ENCODE measurements at places on chromosomes 4 and X. TPM values are rescaled to one million over a fixed set of nuclear protein-coding genes. Genes with fewer than 3 reads are reported as not detected.

SATL1 gene
- not detected for total RNA-seq

TMPRSS11A gene
- total RNA-seq, result not detected

GDPD2 gene
- not detected for total RNA-seq

CLDN34 gene
- total RNA-seq, result 0.36 TPM

- no peak for DNase-seq
These were observed 38.6 kb downstream of the MAGEB17 start for GRCh38 chrX:16205840-16206239.

DNA sequence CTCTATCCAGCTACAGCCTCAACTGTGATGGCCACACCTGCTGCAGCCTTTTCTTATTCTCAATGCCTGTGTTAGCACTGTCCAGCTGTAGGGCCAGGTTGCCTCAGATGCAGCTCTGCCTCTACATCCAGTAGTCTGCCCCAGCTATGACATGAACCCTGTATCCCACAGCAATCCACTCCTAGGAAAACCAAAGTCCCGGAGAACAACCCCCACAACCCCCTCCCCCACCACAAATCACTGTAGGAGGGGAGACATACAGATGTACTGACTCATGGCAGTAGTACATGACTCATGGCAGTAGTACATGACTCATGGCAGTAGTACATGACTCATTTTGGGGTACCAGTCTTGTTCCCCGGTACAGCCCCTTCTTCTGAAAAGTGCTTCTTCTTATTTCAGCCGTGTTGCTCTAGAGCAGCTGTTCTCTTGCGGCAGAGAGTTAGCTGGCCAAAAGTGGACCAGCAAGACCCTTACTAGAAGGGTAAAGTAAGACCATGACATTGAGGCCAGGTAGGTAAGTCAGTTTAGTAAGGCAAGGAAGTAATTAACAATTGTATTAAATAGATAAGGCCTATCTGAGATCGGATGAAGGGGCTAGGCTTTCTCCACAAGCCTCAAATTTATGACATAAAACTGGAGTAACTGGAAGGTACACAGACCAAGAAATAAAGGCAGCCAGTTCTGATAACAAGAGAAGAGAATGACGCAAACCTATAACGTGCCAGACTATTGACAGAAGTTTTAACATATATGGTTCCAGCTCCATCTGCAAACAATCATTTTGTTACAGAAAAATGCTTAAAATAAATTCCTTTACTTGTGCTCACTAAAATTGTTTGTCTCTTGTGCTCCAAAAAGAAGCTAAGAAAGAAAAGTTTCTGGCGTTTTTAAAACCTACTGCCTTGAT is 221.4 kb downstream of the TACR3 start:
- no peak for DNase-seq

DNA sequence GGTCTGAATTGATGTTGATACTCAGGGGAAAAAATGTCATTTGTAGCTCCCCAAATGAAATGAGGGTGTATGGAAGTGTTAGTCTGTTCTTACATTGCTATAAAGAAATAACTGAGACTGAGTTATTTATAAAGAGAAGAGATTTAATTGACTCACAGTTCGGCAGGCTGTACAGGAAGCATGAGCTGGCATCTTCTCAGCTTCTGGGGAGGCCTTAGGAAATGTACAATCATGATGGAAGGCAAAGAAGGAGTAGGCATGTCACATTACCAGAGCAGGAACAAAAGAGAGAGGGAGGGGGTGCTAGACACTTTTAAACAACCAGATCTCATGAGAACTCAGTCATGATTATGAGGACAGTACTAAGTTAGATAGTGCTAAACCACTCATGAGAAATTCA is 1199.9 kb upstream of the DIAPH2 start:
- no peak for DNase-seq

- DNase-seq, result no peak
These were observed 42.4 kb downstream of the KLHL13 start for GRCh38 chrX:118074196-118074595.

GRCh38 chr4:166432842-166433241 is 559.8 kb downstream of the TLL1 start:
- DNase-seq, result no peak

GRCh38 chr4:100098681-100099080 is 91.6 kb downstream of the DDIT4L start:
- no peak for DNase-seq

DNA sequence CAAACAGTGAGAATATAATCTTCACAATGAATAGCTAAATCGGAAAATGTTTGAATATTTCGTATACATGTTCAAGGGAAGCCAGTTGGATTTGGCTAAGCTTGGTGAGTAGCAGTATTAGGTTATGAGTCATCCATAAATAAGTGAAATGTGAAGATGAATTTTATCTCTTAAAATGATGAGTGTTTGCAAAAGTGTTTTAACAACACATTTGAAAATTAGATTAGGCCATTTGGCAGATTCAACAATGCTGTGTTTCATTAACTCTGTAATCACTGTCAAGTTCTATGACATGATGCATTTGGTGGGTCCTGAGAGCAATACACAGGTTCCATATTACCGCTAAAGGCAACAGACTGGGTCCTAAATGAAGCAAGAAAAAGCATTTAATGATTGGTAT is 301.9 kb upstream of the PRPS2 start:
- DNase-seq, result no peak

DNA sequence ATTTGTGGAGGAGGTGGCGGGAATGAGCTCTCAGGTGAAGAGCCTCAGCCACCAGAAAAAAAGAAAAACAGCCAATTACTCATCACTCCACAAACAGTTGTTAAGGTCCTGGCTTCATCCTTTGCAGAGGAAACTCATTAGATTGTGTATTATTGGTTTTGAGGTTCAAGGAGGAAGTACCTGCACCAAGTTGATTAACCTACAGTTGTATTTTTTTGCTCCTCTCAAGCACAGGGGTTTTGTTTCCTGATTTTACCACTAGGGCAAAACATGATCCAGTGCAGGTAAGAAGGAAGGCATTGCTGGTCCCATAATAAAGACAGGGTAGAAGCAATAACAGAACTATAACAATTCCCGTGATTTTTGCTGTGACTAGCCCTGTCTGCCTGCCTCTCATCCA is 84.0 kb upstream of the QRFPR start:
- no peak for DNase-seq

DNA sequence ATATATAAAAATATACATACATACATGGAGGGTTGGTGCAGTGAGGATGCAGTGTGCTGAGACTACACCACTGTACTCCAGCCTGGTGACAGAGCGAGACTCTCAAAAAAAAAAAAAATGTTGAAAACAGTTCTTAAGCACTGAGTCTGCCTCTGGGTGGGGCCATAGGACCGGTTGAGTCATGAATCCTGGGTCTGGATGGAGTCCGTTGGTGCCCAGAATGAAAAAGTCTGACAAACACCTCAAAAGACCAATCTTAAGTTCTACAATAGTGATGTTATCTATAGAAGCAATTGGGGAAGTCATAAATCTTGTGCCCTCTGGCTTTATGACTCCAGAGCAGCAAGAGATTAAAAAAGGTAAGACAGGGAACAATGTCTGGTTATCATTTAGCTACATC is 70.4 kb downstream of the FGFBP1 start:
- no peak for DNase-seq

DNA sequence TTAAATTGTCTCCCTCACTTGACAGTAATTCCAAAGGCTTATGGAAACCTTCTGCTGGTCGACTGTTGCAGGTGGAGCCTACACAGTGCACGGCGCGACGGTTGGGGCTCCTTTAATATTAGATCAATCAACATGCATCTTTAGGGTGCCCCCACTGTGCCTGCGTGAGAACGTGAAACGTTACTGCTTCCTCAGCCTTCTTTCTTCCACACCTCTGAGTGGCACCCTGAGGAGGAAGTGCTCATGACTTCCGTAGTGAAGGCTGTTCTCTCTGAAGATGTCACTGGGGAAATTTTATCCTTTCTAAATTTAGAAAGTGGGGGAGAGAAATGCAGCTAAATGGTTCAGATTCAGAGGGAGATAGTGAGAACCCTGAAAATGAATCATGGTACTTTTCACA is 184.0 kb upstream of the ZFP42 start:
- DNase-seq, result no peak

DNA sequence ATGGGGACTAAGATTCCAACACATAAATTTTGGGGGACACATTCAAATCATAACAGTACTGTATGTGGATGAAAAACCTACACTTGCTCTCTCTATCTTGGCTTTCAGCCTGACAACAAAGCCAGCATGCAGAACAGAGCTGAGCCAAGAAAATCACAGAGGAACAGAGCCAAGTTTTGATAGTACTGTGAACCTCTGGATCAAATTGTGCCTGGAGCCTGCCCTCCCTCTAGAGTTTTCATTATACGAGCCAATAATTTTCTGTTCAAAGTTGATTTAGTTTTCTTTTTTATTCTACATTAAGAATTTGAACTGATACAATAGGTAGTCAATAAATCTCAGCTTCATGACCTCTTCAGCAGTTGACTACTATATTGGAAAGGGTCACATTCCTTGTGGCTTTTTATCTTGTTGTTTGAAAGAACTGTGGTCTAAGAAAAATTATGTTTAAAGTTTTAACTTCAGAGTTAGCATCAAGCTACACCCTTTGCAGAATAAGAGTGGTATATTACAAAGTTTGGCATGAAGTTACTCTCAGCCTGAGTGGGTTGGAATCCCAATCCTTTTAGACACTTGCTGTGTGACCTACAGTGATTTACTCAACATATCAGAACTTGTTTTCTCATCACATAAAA is 31.1 kb downstream of the GRID2 start:
- DNase-seq, result no peak

All from aorta (tissue), 5 donors.